A549 treated with CORT108297 at 1 μM for 4 hours (cell line): ENCODE measurements at places on chromosomes 5 and 9. TPM values are rescaled to one million over a fixed set of nuclear protein-coding genes. Genes with fewer than 3 reads are reported as not detected.

The DBN1 gene
- 55.6 to 82.0 TPM (median 74.1 TPM) in 5 replicates for total RNA-seq

The MZB1 gene
- total RNA-seq: 0.09 to 0.47 TPM (median 0.16 TPM) in 3 of 5 replicates, not detected in the others

The TOR2A gene
- 10.5 to 15.4 TPM (median 15.1 TPM) in 5 replicates for total RNA-seq

The AQP7 gene
- 0.37 to 0.52 TPM (median 0.42 TPM) in 5 replicates for total RNA-seq

The WNK2 gene
- 4.9 to 7.8 TPM (median 6.5 TPM) in 5 replicates for total RNA-seq

The CACFD1 gene
- 2.8 to 4.9 TPM (median 4.9 TPM) in 5 replicates for total RNA-seq

The CHSY3 gene
- 0.06 to 0.29 TPM (median 0.13 TPM) in 5 replicates for total RNA-seq

The RASEF gene
- 7.1 to 9.2 TPM (median 8.5 TPM) in 5 replicates for total RNA-seq

The CDH6 gene
- total RNA-seq: 0.07 to 0.25 TPM (median 0.15 TPM) in 5 replicates

The NUTM2G gene
- total RNA-seq: 0.03 TPM in 1 of 5 replicates, not detected in the others

The KIF12 gene
- total RNA-seq: 1.5 to 3.5 TPM (median 2.3 TPM) in 5 replicates

The PTGER4 gene
- 1.4 to 1.5 TPM (median 1.5 TPM) in 5 replicates for total RNA-seq

The FER gene
- 2.9 to 6.5 TPM (median 4.8 TPM) in 5 replicates for total RNA-seq

The CER1 gene
- not detected in 5 replicates for total RNA-seq

The ENC1 gene
- 8.9 to 12.0 TPM (median 9.8 TPM) in 5 replicates for total RNA-seq

The CENPH gene
- total RNA-seq: 25.5 to 30.0 TPM (median 27.5 TPM) in 5 replicates

The CNTNAP3 gene
- 7.3 to 12.2 TPM (median 9.9 TPM) in 5 replicates for total RNA-seq

The TTLL11 gene
- total RNA-seq: 3.3 to 4.5 TPM (median 3.6 TPM) in 5 replicates

The RNF180 gene
- total RNA-seq: 0.30 to 0.46 TPM (median 0.39 TPM) in 5 replicates

The DBH gene
- total RNA-seq: not detected in 5 replicates

The ACTBL2 gene
- 0.03 to 0.06 TPM (median 0.03 TPM) in 3 of 5 replicates, not detected in the others for total RNA-seq

The MLANA gene
- not detected in 5 replicates for total RNA-seq

The SWI5 gene
- 41.5 to 51.4 TPM (median 46.9 TPM) in 5 replicates for total RNA-seq

The GABRA6 gene
- not detected in 5 replicates for total RNA-seq

The GHR gene
- 0.02 to 0.05 TPM (median 0.05 TPM) in 3 of 5 replicates, not detected in the others for total RNA-seq

The SOHLH1 gene
- total RNA-seq: not detected in 5 replicates

The RXRA gene
- total RNA-seq: 22.9 to 39.7 TPM (median 38.9 TPM) in 5 replicates

The KIAA0825 gene
- total RNA-seq: 0.42 to 0.58 TPM (median 0.51 TPM) in 5 replicates

The FYB1 gene
- 10.0 to 19.8 TPM (median 13.9 TPM) in 5 replicates for total RNA-seq

The ALDOB gene
- not detected in 5 replicates for total RNA-seq

The ADAMTS16 gene
- total RNA-seq: 1.6 to 2.5 TPM (median 1.6 TPM) in 5 replicates
